Activated T-cell treated with anti-CD3 and anti-CD28 coated beads for 1 hour (primary cell): ENCODE measurements at places on chromosomes 1 and 21.

GRCh38 chr1:3685222-3685621, 32.9 kb downstream of the TP73 start:
- no peak for DNase-seq

DNA sequence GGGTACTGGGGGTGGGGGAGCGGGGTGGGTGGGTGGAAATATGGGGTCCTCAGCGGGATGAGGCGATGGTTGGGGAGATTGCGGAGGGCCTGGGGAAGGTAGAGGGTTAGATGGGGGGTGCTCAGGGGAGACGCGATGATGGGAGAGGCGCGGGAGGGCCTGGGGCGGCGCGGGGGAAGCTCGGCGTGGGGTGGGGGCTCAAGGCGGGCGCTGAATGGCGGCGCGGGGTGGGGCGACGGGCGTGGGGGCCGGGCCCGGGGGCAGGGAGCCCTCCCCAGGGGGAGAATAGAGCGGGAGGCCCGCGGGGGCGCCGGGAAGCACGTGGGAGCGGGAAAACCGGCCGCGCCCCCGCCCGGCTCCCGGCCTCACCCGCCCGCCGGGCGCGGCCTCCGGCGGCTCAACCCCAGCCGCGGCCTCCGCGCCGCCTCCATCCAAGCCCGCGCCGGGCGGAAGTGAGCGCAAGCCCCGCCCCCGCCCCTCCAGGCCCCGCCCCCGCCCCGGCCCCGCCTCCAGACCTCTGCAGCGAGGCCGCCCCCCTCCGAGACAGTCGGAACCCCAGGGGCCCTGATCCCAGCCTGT, at the start of gene FAAP20:
Gene FAAP20, minus strand, starts transcription at position 454 of the 579 bp plus-strand sequence. Its CDS starts 23 bp downstream, at position 431.
- DNase-seq: peak; percentile 64

DNA sequence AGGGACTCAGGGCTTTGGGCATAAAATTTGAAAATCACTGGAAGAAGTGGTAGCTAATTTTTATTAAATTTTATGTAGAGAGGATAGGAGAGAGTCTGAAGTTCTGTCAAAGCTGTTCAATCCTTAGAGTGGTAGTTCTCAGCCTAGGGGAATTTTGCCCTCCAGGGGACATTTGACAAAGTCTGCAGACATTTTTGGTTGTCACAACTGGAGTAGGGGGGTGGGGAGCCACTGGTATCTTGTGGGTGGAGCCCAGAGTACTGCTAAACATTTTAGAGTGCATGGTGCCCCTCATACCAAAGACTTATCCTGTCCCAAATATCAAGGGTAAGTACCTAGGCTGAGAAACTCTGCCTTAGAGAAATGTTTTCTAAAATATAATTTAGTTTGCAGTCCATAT, 30.2 kb downstream of the RASAL2 start:
- no peak for DNase-seq

- DNase-seq: peak; percentile 92
Measured at GRCh38 chr1:157090196-157090647, 9.4 kb downstream of the ETV3L start.

DNA sequence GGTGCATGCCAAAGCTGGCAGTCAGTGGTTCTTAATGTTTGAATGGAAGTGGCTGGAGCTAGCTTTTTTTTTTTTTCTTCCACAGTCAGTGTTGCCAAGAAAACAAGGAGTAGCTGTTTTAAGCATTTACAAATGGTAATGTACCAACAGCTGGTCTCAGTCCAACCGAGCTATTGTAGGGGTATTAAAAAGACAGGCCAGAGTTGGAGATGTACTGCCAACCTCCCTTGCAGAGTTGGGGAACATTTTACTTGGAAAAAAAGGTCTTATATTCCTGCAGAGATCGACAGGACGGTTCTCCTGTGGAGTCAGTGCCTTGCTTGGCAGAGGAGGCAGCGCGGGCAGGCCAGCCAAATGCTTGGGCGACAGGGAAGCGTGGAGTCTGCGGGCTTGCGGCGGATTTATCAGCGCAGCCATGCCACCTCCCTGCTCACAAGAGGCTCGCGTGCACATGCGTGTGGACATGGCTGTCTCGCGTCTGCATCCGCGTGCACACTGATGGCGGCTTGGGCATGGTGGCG, 338.1 kb downstream of the RPS6KC1 start:
- no peak for DNase-seq

DNA sequence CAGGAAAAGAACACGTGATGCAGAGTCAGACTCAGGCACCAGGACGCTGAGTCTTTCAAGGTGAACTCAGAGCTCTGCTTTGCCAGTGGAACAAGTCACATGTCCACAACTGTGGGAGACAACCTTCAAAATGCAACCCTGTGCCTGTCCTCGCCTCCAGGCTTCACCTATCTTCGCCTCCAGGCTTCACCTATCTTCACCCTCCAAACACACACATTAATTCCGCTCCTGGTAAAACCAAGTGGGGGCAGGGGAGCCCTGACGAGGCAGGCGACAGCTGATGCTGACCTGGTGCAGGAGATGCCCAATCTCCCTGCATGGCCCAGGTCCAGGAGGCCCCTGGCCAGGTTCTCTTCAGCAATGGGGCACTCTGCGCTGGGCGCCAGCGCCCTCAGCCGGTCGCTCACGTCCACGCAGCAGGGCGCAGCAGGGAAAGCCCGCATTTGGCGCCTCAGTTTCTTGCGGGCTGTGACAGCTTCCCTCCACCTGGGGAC, 28.0 kb upstream of the LSS start:
- DNase-seq: no peak

GRCh38 chr1:44323947-44324346, 31.1 kb downstream of the ERI3 start:
- DNase-seq: no peak

GRCh38 chr21:41425588-41425953, 468 bp upstream of the MX1 start:
- DNase-seq: no peak
